ENCODE measurements at places on chromosomes 13 and 19.
A peak's percentile ranks its signal among the peaks of the same experiment; 100 is the strongest.

GRCh38 chr19:18639706-18640243, 2.9 kb downstream of the KLHL26 start:
- DNase-seq = no peak

- DNase-seq = no peak
These were observed 9.4 kb downstream of the SAMD4B start for GRCh38 chr19:39351537-39352064.

DNA sequence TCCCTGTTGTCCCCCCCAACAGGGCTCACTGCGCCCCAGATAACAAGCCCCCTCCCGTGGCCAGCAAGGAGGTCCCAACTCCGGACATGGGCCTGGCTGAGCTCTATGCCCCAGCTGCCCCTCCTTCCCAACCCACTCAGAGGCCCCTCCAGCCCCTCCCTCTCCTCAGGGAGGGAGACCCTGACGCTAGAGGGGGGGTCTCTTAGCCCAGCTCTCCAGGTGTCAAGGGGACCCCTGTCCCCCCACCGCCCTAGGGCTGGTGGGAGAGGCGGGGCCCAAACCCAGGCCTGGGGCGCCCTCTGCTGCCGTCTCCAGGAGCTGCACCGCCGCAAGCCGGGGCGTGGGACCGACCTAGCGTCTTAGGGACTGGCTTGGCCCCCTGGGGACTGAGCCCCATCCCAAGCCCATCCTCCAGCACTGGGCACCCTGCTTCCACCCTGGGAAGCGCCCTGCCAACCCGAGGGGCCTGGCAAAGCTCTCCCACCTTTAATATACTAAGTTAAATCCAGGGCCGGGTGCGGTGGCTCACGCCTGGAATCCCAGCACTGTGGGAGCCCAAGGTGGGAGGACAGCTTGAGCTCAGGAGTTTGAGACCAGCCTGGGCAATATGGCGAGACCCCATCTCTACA, 1.4 kb downstream of the GRIN3B start:
- DNase-seq = no peak

DNA sequence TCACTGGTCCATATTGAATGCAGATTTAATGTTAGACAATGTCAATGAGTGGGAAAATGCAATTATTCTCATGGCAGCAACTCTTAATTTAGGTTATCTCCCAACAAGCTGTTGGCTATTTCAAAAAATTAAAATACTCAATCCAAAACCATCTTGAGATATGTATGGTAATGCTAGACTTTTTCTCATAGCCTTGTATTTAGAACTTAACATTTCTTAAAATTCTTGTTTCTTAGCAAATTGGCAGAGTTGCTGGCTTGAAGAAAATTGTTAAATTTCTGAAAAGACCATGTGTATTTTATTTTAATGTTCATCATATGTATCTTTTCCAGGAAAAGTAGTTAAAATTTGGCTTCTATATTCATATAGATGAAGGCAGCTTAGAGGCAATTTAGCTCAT, 1355.1 kb downstream of the PCDH9 start:
- no peak for DNase-seq

DNA sequence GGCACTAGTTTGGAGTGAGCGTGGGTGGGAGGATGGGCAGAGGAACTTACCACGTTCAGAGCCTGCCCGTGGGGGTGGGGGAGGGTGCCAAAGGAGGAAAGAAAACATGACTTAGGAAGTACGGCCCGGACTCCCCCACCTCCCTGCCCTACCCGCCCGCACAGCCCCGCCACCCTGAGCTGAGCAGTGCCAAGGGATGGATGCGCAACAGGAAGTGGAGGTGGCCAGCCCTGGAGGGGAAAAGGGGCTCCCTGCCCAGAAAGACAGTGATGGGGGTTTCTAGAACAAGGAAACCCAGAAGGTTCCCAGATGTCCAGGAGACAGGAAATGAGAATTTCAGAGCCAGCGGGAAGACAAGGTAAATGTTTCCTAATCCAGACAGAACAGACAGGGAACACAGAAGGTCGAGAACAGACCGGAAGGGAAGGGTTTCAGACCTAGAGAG, 6.3 kb downstream of the TEAD2 start:
- peak; percentile 52 for DNase-seq

DNA sequence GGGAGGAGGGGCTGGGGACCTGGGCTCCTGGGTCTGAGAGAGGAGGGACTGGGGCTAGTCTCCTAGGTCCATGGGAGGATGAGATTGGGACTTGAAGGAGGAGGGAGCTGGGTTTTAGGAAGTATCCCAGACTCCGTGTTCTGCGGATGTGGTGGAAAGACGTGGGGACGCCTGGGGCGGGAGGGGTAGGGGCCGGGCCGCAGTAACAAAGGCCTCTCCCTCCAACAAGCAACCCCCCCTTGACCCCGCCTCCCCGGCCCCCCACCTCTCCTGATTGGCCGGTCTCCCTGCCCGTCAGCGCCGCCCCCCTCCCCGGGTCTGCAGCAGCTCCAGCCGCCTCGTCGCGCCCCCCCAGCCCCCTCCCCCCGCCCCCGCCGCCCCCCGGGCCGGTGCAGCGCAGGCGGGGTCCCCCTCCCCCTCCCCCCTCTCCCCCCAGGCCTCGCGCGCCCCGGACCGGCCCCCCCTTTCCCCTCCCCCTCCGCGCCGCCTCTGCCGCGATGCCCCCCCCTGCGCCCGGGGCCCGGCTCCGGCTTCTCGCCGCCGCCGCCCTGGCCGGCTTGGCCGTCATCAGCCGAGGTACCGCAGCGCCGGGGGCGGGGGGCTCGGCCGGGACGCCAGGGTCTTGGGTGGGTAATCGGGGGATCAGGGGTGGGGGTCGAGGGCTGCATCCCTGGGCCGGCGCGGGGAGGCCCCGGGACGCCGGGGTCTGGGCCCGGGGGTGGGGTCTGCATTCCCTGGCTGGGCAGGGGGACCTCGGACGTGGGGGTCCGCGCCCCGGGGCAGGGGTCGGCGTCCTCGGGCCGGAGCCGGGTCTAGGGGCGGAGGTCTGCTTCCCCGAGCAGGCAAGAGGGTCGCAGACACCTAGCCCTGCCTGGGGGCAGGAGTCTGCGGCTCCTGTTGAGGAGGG, at the start of gene IGLON5:
TSS of gene IGLON5 (plus strand) at position 294 of the 907 bp plus-strand sequence. CDS start at position 498, 204 bp downstream.
- DNase-seq = no peak

GRCh38 chr19:7997809-7998480, 7.5 kb downstream of the ELAVL1 start:
- no peak for DNase-seq

DNA sequence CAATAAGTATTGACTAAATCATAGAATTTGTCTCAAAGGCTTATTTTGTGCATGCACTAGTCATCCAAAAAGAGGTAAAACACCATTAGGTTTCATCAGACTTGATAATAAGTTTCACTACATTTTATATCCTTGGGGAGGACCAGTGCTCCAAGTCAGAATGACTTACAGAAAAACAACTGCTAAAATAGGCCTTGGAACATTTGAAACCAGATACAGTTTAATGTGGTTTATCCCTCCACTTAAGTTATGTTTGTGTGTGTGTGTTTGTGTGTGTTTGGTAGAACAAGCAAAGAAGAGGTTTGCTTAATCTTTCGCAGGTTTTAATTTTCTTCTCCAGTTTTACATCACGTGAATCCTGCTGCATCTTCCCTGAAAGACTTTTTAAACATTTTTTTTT, 570.9 kb downstream of the PCDH9 start:
- no peak for DNase-seq

DNA sequence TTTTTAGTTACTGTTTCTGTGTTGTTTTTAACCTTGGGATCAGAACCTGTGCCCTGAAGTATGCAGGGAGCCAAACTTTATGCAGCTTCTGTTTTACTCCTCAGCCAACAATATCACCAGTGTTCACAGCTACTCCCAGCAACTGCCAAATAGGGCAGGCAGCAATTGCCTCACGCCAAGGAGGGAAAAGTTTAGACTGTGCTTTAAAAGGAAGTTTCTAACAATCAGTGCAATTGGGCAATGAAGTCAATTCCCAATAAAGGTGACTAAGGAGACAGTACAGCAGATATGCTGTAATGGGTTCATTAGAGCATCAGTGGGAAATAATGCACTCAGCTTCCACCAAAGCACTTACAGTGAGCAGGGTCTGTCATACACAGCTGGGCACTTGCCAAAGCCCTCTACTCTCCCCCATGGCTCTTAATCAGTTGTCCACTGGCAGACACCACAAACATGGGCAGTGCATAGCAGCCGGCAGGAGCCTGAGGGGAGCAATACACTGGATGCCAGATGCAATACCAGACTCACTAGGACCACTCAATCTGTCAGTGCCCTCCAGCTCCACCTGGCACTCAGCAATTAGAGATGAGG, 19.3 kb downstream of the ENOX1 start:
- DNase-seq = no peak

DNA sequence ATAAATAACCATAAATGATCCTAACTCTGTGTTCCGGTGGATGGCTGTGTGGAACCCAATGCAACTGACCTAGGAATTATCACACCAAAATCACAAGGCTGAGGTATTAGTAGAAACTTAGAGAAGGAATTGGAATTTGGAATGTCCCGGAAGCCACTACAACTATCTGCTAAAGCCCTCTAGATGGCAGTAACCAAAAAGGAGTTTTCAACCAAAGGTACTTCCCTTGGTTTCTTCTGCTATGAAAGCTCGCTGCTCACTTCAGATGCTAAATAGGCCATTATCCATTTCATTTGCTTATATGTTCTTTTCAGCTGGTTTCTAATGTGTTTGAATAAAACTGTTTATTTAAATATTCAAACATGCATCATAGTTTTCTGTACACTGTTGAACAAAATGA, 1589.1 kb upstream of the SPRY2 start:
- peak; percentile 6 for DNase-seq

- DNase-seq = peak; percentile 44
These were observed 820 bp downstream of the EID2 start for GRCh38 chr19:39539165-39539517.

- no peak for DNase-seq
These were observed 93.9 kb upstream of the TDRD3 start for GRCh38 chr13:60303166-60303565.

- DNase-seq = no peak
These were observed 42.1 kb upstream of the C1QTNF9 start for GRCh38 chr13:24267274-24267673.

GRCh38 chr19:3857449-3858003, 11.3 kb downstream of the ZFR2 start:
- no peak for DNase-seq

- no peak for DNase-seq
These were observed 12.5 kb downstream of the AP1M1 start for GRCh38 chr19:16210168-16210567.

DNA sequence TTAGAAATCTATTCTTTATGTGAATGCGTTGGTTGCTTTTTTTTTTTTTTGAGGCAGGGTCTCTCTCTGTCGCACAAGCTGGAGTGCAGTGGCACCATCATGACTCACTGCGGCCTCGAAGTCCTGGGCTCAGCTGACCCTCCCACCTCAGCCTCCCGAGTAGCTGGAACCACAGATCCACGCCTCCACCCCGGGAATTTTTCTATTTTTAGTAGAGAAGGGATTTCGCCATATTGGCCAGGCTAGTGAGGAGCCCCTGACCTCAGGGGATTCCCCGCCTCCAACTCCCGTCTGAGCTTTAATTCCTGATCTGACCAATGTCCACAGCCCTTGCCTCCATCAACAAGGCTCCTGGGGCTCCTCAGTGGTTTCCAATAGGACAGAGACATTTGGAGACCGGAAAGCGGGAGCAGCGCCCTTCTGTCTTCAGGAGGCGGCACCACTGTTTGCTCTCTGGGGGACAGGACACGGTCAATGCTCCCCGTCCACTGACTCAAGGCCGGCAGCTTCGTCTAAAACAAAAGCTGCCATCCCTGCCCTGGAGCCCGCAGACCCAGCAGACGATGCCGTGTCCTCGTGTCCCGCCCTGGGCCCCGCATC, 503 bp downstream of the TUBA3C start:
- DNase-seq = no peak

- DNase-seq = no peak
These were observed 17.6 kb downstream of the TJP3 start for GRCh38 chr19:3725640-3726310.

DNA sequence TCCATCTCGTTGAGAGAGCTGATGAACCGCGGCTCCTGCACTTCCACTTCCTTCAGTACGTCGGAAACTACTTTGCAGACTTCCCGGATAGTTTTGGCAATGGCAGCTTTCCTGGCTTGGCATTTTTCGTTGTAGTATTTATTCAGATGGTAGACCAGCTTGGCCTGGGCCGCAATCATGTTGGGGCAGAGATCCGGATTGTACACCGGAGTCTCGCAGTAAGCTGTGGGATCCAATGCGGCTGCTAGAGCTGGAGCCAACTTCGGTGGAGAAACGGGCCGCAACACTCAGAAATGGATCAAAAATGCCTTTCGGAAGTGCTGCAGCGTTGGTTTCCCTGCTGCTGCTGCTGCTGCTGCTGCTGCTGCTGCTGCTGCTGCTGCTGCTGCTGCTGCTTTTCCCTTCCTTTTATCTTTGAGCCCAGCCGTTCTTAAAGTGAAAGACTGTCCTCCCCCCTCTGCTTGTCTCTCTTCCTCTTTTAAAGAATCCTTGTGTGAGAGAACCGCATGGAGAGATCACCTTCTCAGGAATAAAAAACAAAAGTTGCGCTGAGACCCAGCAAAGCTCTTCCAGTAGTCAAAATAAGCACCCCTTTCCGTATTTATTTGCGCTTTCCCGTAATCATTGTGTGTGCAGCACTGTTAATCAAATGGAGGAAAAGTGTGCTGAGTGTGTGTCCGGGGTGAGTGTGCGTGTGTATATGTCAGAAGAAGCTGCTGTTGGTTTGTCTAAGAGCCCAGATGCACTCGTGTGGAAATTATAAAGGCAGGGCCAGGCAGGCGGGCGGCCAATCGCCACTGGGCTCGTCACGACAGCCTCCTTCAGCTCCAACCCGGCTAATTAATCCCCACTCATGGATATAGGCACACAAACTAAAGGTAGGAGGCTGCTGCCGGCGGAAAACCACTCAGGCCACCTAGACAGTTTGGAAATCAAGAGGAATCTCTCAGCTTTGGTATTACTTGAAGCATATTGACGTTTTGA, at the start of gene MAB21L1:
TSS of gene MAB21L1 (minus strand) at position 730 of the 984 bp plus-strand sequence. CDS start at position 179, 551 bp downstream.
- DNase-seq = peak; percentile 88

DNA sequence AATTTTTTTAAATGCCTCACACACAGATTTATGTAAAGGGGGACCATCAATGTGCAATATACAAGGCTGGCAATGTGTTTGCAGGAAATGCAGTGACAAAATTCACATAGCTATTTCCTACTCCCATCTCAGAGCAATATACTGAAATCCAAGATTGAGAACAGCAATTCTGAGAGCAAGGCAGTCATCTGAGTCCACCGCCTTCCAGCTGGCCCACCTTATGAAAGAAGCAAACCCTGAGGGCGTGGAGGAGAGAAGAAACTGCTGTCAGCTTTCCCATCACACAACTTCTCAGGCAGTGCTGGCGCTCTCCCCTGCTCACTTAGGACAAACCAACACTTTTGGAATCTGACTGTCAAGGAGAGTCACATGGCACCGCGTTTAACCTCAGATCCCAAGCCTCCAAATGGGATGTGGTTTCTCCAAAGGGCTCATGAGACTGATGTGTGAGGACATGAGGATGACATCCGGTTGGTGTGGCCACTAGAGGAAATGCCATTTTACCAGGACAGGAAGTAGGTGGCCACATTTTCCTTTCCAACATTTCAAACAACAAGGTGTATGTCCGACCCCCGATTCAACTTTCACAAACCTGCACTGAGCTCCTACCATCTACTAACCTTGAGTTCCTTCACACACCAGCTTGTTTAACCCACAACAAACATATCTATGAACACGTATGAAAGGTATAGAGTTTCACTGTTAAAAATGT, 3.7 kb upstream of the DOCK9 start:
- DNase-seq = no peak

Measured in fibroblast of skin of abdomen (primary cell).